ENCODE measurements at places on chromosomes 5 and 9.

DNA sequence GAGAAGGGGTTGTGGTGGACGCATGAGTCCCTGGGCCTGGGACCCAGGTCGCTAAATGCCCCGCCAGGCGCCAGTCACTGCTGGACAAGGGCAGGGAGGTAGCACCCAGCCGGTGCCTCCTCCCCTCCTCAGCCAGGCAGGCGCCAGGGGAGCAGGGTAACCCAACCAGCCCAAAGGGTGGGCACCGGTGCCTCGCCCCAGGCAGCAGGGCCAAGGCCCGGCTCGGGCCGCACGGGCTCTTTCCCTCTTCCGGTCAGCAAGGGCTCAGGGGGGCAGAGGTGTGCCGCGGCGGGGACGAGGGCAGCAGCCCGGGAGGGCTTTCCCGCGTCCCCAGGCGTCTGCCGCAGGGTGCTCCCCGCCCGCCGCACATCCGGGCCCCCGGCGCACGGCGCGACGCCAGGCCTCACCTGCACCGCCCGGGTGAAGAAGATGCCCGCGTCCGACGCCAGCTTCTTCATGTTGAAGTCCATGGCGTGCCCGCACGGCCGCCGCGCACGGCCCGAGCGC lies 393 bp downstream of the SH3GLB2 start:
- DNase-seq = peak; percentile 46

- peak; percentile 20 for DNase-seq
Observed at GRCh38 chr5:54254482-54255198, 55.7 kb downstream of the ARL15 start.

- DNase-seq = no peak
Observed at GRCh38 chr9:112380825-112381221, 915 bp downstream of the HSDL2 start.

GRCh38 chr5:95070453-95070852 lies 214.4 kb downstream of the MCTP1 start:
- DNase-seq = no peak

GRCh38 chr5:124262470-124262869 lies 484.0 kb downstream of the ZNF608 start:
- DNase-seq = no peak
